Activated CD4-positive, alpha-beta T cell treated with anti-CD3 and anti-CD28 coated beads for 36 hours (primary cell): ENCODE measurements at places on chromosomes 5 and 9. TPM values are rescaled to one million over a fixed set of nuclear protein-coding genes. Genes with fewer than 3 reads are reported as not detected.

Gene ARHGEF28
- 0.02 TPM for total RNA-seq

GRCh38 chr9:12694013-12694412, 828 bp downstream of the TYRP1 start:
- H3K27ac ChIP-seq = no peak overlapping the region
- H3K4me1 ChIP-seq = no peaks in the 10 kb centered on the region
- H3K4me3 ChIP-seq = no peak overlapping the region
- DNase-seq = no peak

GRCh38 chr5:15821506-15821905, 321.5 kb downstream of the FBXL7 start:
- H3K4me1 ChIP-seq = no peaks in the 10 kb centered on the region
- no peak for DNase-seq
- H3K27ac ChIP-seq = no peak overlapping the region
- H3K36me3 ChIP-seq = no peaks in the 10 kb centered on the region
- no peaks in the 10 kb centered on the region for H3K27me3 ChIP-seq
- no peak overlapping the region for H3K4me3 ChIP-seq

Gene IL4
- 0.77 TPM for total RNA-seq

Gene PCDHGA5
- 0.09 TPM for total RNA-seq

Gene FOXE1
- 0.07 TPM for total RNA-seq

Gene ADRB2
- total RNA-seq = 0.09 TPM

Gene BTNL3
- not detected for total RNA-seq

DNA sequence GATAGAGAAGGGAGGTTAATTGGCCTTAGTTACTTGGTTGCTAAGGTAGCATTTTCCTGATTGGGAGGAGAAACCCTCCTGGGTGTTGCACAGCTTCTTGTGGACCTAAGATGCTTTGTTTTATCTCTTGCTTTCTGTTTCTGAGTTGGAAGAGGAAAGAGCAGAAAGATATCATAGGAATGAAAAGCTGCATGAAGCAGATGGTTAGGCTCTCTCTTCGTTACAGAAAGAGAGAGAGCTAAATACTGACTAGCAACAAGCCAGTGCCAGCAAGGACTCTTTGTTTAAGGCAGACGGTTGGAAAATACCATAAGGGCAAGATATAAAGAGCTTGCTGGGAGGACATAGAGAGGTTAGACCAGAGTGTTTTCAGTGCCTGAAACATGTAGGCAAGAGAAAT, 103.1 kb downstream of the ATG10 start:
- no peaks in the 10 kb centered on the region for H3K27me3 ChIP-seq
- peaks cover 7% of the 10 kb centered on the region for H3K4me1 ChIP-seq
- no peak overlapping the region for H3K4me3 ChIP-seq
- DNase-seq = no peak

DNA sequence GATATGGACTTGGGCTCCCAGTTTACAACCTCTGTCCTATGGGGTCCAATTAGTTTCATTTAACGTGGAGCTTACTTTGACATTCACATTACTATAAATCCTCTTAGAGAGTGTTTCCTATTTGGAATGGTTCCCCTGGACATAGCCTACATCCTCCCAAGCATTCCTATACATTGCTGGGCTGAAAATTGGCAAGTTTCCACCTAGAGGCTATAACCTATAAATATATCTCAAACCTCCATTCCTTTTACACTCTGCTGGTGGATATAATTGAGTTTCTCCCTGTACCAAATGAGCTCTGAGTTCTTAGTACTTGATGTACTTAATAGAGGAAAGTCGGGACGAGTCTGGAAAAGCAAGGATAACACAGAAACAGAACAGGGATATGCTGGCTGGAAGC, 172.8 kb downstream of the ASTN2 start:
- no peaks in the 10 kb centered on the region for H3K27me3 ChIP-seq
- H3K27ac ChIP-seq = no peak overlapping the region
- no peaks in the 10 kb centered on the region for H3K36me3 ChIP-seq
- DNase-seq = no peak
- no peak overlapping the region for H3K4me3 ChIP-seq

DNA sequence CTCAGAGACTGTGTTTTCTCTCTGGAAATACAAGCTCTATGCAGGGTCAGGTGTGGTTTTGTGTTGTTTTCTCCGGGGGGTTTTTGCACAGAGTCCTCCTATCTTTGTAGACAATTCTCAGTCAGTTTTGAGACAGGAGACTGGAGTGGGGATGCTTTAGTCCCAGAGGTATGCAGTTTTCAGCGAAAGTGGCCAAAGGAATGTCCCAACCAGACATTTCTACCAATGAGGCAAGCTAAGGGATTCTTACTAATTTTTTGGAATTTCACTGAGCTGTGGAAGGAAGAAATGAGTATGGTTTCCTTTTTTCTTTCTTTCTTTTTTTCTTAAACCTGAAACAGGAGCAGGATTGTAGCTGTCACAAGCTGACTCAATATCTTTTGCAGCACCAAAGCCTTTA, 35.3 kb upstream of the PLPP1 start:
- H3K4me3 ChIP-seq = no peak overlapping the region
- DNase-seq = no peak
- H3K27me3 ChIP-seq = no peaks in the 10 kb centered on the region
- no peak overlapping the region for H3K27ac ChIP-seq

GRCh38 chr5:96322217-96322616, 110.8 kb downstream of the PCSK1 start:
- H3K36me3 ChIP-seq = no peaks in the 10 kb centered on the region
- no peaks in the 10 kb centered on the region for H3K4me1 ChIP-seq
- peaks cover 13% of the 10 kb centered on the region for H3K27me3 ChIP-seq
- no peak for DNase-seq
- H3K4me3 ChIP-seq = no peak overlapping the region

- no peak overlapping the region for H3K4me3 ChIP-seq
- no peaks in the 10 kb centered on the region for H3K4me1 ChIP-seq
- H3K27me3 ChIP-seq = no peaks in the 10 kb centered on the region
- no peak for DNase-seq
Measured at GRCh38 chr9:123447934-123448646, 92.1 kb downstream of the CRB2 start.

DNA sequence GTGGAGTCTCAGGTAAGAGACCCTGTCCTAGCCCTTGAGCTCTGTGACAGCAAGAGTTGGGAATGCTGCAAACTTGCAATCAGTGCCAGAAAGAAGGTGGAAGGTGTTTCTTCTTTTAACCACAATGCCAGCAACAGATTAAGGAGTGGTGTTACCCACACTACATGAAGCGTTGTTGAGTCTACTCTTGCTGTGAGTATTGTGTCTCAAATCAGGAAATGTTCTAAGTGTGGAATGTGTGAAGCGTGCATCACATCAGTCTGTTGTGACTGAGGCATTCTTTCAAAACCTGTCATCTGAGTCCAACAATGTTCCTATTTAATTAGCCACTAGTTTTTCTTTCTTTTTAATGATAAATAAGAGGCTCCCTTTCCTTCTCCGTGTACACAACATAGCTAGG, 2.9 kb upstream of the LURAP1L start:
- H3K36me3 ChIP-seq = no peaks in the 10 kb centered on the region
- peaks cover 19% of the 10 kb centered on the region for H3K27me3 ChIP-seq
- no peak overlapping the region for H3K27ac ChIP-seq
- no peak for DNase-seq
- no peak overlapping the region for H3K4me3 ChIP-seq

DNA sequence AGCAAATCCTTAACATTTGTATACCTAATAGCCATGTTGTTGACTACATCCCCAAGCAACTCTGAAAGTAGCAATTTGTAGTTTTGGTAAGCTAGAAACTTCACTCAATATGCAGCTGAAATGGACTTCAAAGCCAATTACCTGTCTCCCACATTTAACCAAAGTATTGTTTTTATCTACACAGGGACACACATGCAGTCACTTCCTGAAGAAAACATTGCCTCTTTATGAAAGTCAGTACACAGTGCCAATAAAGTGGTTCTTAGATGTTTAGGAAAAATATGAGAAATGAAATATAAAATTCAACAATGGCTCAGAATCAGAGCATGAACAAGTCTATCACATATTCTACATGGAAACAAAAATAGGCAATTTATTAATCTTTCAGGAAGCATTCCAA, 49.2 kb downstream of the OXCT1 start:
- H3K4me1 ChIP-seq = peaks cover 15% of the 10 kb centered on the region
- no peaks in the 10 kb centered on the region for H3K27me3 ChIP-seq
- H3K4me3 ChIP-seq = no peak overlapping the region
- no peak overlapping the region for H3K27ac ChIP-seq
- no peak for DNase-seq

DNA sequence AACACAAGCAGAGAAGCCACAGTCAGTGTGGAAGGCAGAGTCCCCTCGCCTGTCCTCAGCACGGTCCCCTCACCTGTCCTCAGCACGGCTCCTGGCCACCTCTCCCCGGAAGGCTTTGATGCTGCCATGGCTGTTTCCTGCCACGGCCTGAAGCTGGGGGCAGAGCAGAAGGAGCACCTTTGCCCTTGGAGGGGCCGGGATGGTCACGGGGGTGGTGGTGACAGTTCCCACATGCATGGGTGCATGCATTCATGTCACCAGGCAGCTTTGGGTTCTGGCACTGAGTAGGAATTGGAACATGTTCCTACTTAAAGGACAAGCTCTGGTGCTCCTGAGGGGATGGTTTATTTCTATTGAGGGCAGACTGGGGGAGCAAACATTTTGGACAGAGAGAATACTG, 57.8 kb upstream of the PHYKPL start:
- H3K4me3 ChIP-seq = no peak overlapping the region
- DNase-seq = no peak
- no peaks in the 10 kb centered on the region for H3K27me3 ChIP-seq
- H3K27ac ChIP-seq = no peak overlapping the region
- H3K36me3 ChIP-seq = no peaks in the 10 kb centered on the region

Gene ITGA2
- 0.61 TPM for total RNA-seq

DNA sequence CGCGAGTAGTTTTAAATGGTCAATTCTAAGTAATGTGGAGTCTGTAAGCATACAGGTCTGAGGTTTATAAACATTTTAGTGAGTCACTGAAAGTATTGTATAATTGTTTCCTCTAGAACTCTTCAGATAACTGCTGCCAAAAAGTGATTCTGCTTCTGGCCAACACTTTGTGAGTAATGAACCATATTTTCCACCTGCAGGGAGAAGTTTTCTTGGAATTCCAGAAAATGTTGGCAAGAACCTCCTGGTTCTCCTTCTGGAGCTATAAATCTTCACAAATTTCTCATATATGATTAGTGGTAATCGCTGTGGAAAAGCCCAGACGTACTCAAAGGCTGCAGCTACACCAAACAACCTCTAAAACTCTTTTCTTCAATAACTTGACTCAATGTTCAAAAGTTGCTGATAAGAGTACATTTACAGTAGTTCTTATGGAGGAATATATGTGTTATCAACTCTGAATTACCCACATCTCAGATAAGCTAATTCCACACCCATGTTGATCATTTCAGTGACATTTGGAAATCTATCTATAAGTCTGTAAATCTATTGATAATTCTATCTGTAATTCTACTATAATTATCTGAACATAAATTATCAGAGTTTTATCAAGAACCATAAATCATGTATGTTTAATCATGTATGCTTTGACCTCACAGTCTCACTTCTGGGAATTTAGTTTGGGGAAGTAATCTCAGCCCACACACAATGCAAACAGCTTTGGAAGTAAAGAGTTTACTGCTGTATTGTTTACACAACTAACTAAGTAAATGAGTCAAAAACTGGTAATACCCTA, 74.1 kb downstream of the FNBP1 start:
- peaks cover 66% of the 10 kb centered on the region for H3K36me3 ChIP-seq
- no peaks in the 10 kb centered on the region for H3K27me3 ChIP-seq
- H3K27ac ChIP-seq = peak overlapping the region; percentile 69
- no peak overlapping the region for H3K4me3 ChIP-seq
- H3K4me1 ChIP-seq = peaks cover 76% of the 10 kb centered on the region

DNA sequence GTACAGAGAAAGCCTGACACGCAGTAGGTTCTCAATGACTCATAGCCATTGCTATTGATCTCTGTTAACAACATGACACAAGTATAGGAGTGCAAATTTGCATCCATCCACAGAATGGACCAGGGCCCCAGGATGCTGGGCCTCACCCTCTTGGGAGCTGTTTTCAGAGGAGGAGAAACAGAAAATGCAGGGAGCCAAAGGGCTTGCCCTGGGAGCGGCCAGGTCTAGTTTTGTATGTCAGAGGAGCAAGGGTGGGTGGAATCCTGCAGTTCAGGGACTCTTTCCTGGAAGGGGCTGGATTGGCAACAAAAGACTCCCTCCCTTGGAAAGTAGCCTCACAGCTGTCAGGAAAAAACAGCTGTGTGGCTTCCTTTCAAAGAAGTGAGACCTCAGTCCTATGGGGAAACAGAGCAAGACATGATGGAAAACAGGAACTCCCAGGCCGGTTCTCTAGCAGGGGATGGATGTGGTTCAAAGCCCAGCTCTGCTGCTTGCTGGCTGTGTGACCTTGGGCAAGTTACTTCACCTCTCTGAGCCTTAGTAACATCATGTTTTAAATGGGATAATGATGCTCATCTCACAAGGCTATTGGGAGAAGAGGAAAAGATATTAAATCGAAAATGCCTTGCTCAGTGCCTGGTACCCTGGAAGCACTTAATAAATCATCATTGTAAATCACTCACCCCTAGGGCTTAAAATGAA, 50.5 kb upstream of the SH3PXD2B start:
- peaks cover 10% of the 10 kb centered on the region for H3K27me3 ChIP-seq
- H3K4me1 ChIP-seq = no peaks in the 10 kb centered on the region
- H3K27ac ChIP-seq = no peak overlapping the region
- DNase-seq = no peak

Gene OSTF1
- 72.6 TPM for total RNA-seq

Gene TMEM215
- not detected for total RNA-seq

GRCh38 chr5:58918021-58918729, 335.3 kb downstream of the RAB3C start:
- DNase-seq = no peak
- peaks cover 13% of the 10 kb centered on the region for H3K4me1 ChIP-seq
- no peak overlapping the region for H3K27ac ChIP-seq

DNA sequence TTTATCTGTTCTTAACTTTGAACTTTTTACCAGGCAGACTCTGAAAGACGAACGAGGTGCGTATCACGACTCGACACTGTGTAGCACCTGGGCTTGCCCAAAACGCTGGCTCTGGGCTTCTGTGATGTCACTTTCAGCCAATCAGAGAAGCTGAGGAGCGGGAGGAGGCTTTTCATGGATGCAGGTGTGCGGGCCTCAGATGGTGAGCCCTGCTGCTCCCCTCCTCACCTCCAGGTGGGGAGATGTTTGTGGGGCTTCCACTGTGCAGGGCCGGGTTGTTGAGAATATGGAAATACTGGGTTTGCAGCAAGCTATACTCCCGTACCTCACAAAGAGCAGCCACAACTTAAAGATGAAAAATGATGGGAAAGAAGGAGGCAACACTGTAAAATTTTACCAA, 246.3 kb downstream of the IRX2 start:
- no peak overlapping the region for H3K4me3 ChIP-seq
- H3K36me3 ChIP-seq = no peaks in the 10 kb centered on the region
- H3K27me3 ChIP-seq = no peaks in the 10 kb centered on the region
- DNase-seq = no peak
- H3K27ac ChIP-seq = no peak overlapping the region
- H3K4me1 ChIP-seq = no peaks in the 10 kb centered on the region

- H3K36me3 ChIP-seq = peaks cover 9% of the 10 kb centered on the region
- H3K27me3 ChIP-seq = no peaks in the 10 kb centered on the region
- H3K4me3 ChIP-seq = no peak overlapping the region
- H3K4me1 ChIP-seq = peaks cover 21% of the 10 kb centered on the region
- no peak for DNase-seq
- H3K27ac ChIP-seq = no peak overlapping the region
Measured at GRCh38 chr9:7118633-7119032, 360.9 kb downstream of the KDM4C start.
